ENCODE measurements at places on chromosomes 3 and 15. TPM values are rescaled to one million over a fixed set of nuclear protein-coding genes. Genes with fewer than 3 reads are reported as not detected.

The ZMYND10 gene
- 0.60 TPM for polyA plus RNA-seq

GRCh38 chr15:22850055-22850454 is 11.6 kb downstream of the NIPA2 start:
- no peak for DNase-seq

DNA sequence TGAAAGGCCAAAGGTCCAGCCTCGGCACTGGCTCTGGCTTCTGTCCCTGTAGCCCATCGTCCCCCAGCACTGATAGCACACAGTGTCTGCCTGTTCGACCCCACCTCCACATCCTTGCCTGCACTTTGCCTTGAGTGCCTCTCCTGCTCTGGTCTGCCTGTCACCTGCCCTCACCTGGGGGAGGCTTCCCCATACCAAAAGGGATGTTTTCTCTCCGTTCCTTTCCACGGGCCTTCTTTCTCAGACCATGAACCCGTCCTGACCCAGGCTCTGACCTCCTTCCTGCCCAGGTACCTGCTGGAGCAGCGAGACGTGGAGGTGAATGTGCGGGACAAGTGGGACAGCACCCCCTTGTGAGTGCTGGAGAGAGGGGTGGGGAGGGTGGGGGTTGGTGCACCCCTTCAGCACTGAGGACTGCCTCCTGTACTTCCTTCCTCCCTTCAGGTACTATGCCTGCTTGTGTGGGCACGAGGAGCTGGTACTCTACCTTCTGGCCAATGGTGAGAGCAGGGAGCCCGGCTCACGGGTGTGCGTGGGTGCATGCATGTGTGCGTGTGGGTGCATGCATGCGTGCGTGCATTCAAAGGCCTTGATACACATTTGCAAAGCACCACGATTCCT is 1.5 kb downstream of the ABTB1 start:
- DNase-seq = no peak

DNA sequence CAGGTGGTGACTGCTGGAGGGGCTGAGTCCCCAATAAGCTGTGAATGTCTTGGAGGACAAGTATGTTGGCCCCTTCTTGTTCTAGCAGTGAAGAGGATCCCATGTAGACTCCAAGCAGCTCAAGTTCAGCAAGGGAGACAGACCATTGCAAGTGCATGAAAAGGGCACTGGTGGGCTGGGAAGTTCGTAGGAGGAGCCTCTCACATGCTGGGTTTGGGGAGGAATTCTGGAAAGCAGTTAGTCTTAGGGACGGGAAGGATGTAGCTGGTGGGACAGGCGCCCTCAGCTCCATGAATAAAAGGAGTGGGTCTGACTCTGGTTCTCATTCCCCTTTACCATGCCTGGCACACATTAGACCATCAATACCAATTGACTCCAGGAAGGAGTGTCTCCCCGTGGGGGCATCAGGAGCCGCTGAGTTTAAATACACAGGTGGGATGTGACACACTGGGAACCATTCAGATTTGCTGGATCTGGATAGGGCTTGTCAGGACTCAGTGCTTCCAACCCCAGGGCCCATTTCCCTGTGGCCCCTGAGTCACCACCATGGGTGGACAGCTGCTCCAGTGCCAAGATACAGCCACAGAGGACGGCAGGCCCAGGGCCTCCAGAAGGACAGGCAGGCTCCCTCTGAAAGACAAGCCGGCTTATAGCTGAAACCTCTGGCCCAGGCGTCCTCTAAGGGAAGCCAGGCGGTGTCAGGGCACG is 552 bp upstream of the XYLB start:
- no peak for DNase-seq

The SCAANT1 gene
- polyA plus RNA-seq = not detected

The CHDH gene
- polyA plus RNA-seq = 0.97 TPM

- DNase-seq = no peak
Measured at GRCh38 chr3:8627201-8627940, 17.2 kb downstream of the SSUH2 start.

DNA sequence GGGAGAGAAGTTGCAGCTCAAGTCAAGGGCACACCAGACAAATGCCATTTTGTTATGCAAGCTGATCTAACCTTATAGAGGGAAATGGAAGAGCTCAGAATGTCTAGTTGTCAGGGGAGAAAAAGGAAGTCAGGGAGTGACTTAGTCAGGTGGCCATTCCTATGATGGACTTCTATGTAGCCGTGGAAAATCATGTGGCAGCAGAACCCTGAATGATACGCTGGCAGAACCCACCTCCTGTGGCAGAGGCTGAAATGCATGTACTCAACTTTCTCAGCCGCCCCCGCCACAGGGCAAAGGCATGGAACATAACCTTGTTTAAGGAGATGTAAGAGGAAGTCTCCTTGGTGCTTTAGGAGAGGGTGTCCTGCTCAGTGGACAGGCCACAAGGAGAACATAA is 37.7 kb upstream of the PARL start:
- DNase-seq = no peak

- DNase-seq = peak; percentile 69
Measured at GRCh38 chr3:170862618-170863374, 7.2 kb downstream of the RPL22L1 start.

- no peak for DNase-seq
Measured at GRCh38 chr3:192422321-192422996, 304.9 kb downstream of the FGF12 start.

The GPR27 gene
- polyA plus RNA-seq = 2.7 TPM

DNA sequence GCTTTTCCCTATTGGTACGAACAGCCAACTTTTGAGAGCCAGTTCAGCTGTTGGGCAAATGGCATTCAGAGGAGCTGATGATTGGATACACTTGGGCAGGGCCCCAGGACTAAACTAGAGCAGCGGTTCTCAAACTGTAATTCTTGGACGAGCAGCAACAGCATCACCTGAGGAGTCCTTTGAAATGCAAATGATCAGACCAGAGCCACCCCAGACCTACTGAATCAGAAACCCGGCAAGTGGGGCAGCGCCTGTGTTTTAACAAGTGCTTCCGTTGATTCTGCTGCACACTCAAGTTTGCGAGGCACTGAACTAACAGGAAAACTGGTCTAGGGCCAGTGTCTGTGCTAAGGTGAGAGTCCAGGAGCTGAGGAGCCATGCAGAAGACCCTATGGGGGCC is 239.7 kb downstream of the UACA start:
- DNase-seq = no peak

The THSD4 gene
- polyA plus RNA-seq = 24.6 TPM

The TRH gene
- polyA plus RNA-seq = 0.29 TPM
